GM12878 (cell line): ENCODE measurements at places on chromosomes 1 and 21.

GRCh38 chr1:15584489-15585363 is at the start of gene AGMAT:
Gene AGMAT (minus strand): TSS chr1:15585051. CDS start chr1:15584967, 84 bp downstream.
- DNase-seq, result no peak

DNA sequence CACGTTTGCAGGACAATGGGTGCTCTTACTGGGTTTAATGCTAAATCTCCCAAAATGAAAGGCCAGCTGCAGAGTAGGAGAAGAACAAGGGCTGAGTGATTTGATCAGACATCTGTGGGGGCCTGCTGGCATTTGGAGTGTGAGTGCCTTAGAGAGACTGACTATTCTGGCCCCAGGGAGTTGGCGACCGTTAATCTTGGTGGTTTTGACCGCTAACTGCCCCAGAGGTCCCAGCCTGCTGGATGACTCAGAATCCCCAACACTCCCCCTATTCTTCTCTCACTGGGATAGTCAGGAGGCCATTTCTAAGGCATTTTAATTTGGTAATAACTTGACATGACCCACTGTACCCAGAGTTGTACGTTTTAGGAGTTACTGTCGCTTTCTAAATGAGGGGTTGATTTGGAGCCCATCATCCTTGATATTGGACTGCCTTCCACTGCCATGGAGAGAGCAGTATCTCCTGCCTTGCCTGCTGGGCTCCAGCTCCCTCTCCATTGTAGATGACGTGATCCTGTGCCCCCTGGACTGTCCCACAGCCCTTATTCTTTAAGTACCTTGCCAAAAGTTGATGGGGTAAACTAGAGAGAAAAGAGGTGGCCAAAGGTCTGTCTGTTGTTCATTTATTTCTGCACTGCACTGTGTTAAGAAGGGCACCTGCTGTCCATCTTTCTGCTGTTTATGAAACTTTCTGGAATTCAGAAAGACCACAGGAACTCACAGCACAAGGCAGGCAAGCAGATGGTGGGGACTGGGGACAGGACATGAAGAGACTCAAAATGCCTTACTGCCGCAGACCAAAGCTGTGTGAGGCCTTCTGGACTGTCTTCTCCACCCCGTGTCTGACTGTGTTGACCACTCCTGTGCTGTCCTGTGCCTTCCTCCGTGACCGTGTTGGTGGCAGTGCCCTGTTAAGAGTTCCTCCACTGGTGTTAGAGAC is 98.2 kb upstream of the ARTN start:
- DNase-seq, result no peak

DNA sequence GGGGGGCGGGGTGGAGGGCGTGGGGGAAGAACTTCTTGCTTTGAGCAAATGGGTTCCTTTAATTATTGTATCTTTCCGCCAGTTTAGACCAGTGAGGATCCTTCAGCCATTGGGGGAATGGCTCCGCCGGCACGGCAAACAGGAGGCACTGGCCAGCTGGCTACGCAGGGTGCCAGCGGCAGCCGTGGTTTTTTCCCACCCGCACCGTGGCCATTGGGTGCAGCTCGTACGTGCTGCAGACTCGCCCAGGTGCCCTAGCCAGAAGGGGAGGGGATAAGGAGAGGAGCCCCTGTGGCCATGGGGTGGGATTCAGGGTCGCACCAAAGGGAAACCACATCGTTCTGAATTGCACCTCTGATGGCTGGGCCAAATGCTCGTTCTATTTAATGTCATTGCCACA is 65.6 kb downstream of the RGSL1 start:
- DNase-seq, result no peak

GRCh38 chr1:205076245-205076761 is 8.0 kb downstream of the TMEM81 start:
- DNase-seq, result no peak

DNA sequence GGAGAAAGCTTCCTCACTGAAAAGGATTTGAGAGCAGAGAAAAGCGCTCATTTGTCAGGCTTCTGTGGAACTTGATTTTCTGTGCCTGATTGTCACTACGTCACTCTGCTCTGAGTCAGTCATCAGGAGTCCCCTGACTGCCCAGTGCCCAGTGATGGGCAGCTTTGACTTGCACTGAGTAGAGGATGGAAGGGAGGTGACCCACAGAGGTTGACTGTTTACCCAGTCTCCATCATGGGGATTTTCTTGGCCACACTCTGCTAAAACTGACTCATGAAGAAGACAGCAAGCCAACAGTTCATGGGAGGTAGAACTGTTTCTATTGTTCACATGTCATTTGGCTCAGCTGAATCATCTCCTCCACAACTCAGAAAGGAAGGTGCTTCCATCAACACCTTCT is 82.1 kb upstream of the DUSP10 start:
- DNase-seq, result no peak

GRCh38 chr1:156164125-156164831 is 10.9 kb downstream of the SEMA4A start:
- no peak for DNase-seq

- DNase-seq, result no peak
Observed at GRCh38 chr1:232687728-232688127, 57.8 kb upstream of the SIPA1L2 start.

DNA sequence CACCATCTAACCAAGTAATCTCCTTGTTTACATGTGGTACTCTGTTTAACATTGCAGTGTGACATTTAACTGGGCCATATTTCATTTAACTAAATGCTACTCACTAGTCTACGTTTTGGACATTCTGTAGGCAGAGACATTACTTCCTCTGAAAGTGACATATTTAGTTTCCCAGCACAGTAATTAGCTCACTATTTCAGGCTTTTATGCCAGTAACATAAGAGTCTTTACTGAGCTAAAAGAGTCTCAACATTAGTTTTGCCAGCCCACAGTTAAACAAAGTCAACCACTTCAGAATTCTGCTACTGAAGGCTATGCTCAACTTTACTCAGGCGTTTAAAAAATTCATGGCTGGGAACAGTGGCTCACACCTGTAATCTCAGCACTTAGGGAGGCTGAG is 2.6 kb upstream of the TNFRSF9 start:
- no peak for DNase-seq

- no peak for DNase-seq
Observed at GRCh38 chr1:9093581-9093980, 24.1 kb upstream of the SLC2A5 start.

- DNase-seq, result no peak
Observed at GRCh38 chr1:181251001-181251712, 162.7 kb downstream of the IER5 start.

DNA sequence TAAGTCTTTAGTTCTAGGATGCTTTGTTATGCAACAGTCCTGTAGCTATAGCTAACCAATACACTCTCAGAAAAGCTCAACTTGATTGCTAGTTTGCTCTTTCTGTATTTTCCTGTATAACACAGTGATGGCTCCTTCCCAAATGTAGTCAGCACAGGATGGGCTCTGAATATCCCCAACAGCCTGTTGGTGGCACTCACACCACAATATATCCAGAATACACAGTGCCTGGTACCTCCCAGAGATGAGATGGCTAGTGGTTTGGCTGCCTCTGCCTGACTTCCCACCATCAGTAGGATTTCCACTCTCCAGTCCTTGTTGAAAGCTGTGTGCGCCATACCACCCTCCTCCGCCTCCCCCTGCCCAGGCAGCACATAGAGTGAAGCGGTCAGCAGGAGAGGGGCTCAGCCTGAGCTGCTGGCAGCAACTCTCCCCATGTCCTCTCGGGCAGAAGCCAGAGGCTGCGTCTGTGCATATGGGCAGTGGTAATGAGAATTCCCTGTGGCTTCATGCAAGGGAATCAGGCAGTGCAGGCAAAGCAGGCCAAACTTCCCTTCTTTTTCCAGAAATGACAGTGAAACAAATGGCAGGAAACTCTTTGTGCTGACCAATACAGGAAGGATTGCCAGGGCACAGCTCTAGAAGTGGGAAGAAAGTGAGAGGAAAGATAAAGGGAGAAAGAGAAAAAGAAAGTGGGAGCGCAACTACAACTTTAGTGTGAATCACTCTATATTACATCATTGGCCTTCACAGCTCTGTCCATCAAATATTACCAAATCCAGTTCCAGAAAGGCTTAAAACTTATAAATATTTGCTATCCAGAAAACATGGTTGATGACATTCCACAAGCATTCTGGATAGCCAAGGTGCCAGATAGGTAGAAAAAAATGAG is 49.7 kb downstream of the LMX1A start:
- DNase-seq, result no peak

- DNase-seq, result no peak
Observed at GRCh38 chr21:40043423-40043822, 176.2 kb downstream of the PCP4 start.

- no peak for DNase-seq
Observed at GRCh38 chr1:5616366-5617178, 375.7 kb downstream of the NPHP4 start.

GRCh38 chr1:218503102-218503501 is 158.0 kb downstream of the TGFB2 start:
- no peak for DNase-seq

GRCh38 chr1:38097284-38097898 is 50.8 kb upstream of the POU3F1 start:
- no peak for DNase-seq

DNA sequence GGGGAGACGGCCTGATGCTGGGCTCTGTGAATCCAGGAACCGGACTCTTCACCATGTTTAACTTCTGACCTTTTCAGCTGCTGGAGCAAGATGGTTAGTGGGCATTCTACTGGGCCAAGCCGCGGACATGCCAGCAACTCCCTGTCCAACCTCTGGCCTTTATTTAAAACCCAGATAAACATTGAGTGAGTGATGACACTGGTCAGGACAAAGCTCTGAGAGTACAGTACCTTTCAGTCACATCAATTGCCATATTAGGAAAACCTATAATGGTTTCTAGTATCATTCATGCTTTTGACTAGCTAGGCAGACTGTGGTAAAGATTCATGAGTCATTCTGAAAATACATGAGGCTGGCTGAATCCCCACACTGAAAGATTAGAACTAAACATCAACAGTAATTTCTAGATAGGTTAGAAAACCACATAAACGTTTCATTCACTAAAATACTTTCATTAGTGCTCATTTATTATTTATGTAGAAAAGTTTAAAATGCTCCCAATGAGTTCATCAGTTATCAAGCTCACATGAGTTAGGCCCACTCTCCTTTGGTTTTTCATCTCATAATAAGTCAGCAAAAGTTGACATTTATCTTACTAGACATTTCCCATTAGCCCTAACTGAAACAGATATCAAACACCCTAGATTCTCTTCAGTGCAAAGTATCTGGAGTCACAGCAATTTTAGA is 7.1 kb upstream of the ACTA1 start:
- DNase-seq, result peak; percentile 88

DNA sequence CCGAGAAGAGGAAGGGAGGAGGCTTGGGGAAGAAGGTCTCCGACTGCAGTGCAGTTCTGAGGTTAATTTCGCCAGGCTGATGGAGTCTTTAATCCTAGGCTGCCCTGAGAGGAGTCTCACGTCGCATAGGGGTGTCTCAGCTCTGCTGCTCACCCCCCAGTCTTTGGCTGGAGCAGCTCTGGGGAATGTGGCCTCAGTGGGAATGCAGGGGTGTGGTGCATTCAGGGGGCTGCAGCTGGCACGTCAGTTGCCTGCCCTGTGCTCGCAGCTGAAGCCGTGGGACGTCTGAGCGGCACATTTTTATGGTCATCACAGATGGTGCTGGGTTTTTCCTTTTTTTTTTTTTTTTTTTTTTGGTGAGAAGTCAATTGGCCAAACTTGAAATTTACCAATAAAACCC is 38.2 kb downstream of the ACTN2 start:
- no peak for DNase-seq

GRCh38 chr1:159175571-159175970 is 4.2 kb downstream of the CADM3 start:
- no peak for DNase-seq

DNA sequence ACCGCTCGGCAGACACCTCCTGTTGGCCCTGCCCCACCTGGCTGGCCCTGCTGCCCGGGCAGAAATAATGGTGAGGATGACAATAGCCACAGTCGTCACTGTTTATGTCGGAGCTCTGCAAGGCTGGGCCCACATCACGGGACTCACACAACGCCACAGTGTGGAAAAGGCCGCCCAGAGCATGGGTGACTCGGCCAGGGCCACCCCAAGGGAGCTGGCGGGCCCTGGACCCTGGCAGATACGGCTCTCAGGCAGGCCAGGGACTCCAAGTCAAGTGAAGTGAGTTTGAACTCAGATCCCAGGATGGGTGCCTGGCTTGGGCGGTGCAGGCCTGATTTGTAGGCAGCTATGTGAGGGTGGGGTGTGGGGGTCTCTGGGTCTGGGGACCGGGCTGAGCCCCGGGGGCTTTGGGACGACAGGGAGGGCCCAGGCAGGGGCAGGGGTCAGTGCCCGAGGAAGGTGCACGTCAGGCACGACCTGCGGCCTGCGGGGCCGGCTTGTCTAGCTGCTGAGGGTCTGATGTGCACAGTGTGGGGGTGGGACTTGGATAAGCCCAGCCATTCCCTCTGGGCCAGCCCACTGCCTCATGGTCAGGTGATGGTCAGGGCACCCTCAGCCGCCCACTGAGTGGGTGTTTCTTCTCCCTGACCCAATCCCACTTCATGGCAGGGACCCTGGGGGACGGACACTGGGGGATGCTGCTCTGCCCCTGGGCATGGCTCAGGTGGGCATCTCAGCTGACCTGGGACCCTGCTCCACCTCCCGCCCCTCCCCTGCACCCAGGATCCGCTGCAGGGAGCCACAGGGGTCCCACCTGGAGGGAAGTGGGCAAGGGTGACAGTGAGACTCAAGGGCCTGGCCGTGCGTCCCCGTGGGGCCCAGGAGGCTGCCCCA is 1.0 kb downstream of the RNF223 start:
- no peak for DNase-seq

DNA sequence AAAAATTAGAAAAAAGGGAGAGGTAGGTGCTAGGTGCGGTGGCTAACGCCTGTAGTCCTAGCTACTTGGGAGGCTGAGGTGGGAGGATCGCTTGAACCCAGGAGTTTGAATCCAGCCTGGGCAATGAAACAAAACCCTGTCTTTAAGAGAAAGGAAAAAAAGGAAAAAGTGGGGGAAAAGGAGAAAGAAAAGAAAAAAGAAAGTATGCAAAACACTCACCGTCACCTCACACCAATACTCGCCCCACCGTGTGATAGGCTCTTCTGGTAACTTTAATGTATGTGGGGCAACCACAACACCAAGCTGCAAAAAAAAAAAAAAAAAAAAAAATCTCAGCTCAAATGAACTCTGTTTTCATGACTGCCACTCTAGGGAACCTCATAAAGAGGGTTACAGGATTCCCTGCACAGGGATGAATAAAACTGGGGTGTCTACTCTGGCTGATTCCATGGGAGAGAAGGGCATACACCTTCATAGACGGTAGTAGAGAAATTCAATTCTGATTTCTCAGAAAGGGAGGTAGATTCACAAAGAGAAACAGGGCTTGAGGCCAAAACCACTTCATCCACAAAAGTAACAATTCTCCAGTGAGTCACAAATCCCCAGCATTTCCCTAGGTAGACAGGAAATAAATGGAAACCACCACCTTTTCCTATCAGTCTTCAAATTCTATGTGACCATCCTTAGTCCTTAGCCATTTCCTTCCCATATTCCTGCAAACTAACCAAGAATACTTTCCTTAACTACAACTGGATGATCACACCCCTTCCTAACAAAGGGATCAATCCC is 2.5 kb downstream of the MRPL9 start:
- DNase-seq, result no peak

DNA sequence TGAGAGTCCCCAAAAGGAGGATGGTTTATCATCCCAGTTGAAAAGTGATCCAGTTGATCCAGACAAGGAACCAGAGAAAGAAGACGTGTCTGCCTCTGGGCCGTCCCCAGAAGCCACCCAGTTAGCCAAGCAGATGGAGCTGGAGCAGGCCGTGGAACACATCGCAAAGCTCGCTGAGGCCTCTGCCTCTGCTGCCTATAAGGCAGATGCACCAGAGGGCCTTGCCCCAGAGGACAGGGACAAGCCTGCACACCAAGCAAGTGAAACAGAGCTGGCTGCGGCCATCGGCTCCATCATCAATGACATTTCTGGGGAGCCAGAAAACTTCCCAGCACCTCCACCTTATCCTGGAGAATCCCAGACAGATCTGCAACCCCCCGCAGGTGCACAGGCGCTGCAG is 43.3 kb downstream of the ZBTB17 start:
- no peak for DNase-seq
